ENCODE measurements at places on chromosomes 6 and 20.

DNA sequence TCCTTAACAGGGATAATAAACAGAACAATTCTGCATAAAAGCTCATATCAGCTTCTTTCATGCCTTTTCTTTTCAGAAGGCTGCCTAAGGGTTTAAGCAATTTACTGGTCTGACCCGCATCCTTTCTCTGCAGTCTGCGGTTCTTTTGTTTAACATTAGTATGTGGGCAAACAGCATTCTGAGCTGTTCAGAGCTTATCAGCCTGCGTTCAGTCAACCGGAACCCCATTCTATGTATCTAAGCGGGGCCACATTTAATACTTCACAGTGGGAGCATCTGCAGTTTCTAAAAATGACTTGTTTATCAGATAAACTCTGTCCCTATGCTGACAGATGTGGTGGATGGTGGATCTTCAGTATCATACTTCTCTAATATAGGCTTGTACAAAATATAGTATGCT lies 758.9 kb upstream of the MMS22L start:
- DNase-seq = no peak

DNA sequence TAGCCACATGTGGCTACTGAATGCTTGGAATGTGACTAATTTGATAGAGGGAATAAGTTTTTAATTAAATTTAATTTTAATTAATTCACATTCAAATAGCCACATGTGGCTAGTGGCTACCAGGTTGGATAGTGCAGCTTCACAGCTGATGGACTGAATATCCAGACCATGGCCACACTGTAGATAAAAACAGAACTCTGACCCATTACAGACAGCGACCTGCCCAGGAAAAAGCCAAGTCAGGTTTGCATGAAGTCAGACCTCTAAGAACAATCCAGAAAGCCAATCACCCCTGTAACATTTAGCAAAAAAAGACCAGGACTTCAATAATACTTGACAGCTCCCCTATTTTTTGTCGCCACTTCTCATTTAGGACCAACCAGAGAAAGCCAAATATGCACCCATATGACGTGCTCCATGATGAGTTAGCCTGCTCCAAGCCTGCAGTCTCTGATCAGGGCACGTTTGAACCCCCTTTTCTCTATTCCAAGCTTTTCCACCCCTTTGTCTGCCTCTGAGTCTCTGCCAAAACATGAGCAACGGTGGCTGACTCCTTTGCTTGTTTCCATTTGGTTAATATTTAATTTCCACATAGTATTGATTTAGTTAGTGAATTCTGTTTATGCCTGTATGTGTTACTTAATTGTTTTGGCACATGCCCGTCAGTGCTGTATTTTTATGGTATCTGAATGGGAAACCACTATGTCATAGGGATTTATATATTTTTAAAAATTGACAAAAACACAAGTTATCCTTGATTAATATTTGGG lies 636.3 kb downstream of the UTRN start:
- DNase-seq = no peak

- no peak for DNase-seq
Observed at GRCh38 chr6:47917202-47917601, 135.4 kb downstream of the OPN5 start.

DNA sequence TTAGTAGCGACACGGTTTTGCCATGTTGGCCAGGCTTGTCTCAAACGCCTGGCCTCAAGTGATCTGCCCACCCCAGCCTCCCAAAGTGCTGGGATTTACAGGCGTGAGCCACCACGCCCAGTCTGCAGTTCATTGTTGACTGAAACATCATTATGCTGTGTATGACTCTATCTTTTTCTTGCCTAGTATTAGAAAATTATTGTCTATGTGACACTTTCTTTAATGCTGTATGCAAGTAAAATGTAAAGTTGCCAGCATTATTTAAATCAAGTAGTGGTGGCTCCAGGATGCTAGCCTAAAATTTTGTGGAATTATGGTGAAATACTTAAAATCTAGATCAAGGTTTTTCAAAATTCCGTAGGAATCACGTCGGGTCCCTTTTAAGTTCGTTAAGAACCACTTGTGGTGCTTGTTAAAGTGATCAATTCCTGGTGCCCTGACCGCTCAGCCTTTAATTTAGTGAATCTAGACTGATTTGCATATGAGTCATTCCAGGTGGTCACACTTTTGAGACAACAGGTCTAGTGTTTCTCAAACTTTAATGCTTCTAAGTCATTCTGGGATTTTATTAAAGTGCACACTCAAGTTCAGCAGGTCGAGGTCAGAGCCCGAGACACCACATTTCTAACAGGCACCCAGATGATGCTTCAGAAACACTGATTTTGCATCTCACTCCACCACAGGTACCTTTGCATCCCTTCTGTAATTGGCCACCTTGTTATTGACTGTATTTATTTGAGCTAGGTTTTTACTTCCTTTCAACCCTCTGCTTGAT lies 132.6 kb upstream of the MTHFD1L start:
- DNase-seq = no peak

GRCh38 chr6:107064579-107065065 lies 36.6 kb downstream of the MTRES1 start:
- DNase-seq = no peak

GRCh38 chr6:122393351-122393896 lies 6.0 kb upstream of the HSF2 start:
- DNase-seq = no peak

DNA sequence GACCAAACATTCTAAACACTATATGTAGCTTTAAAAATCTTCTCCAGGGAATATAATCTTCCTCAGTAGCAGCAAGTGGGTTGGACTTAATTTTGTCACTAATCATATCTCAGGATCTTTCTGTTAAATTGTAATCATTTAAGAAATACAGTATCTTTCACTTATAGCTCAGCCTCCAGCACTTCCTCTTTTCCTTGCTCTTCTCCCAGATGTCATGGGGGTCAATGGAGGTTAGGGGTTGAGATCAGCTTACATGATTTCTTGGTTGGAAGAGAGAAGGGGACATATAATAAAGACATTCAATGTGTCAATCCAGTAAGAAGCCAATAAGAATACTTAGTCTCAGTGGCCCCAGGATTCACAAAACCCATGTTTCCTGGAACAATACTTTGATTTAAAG lies 15.7 kb upstream of the REPS1 start:
- no peak for DNase-seq

GRCh38 chr20:5315807-5316187 lies 957 bp downstream of the PROKR2 start:
- DNase-seq = no peak

Measured in activated CD8-positive, alpha-beta memory T cell treated with anti-CD3 and anti-CD28 coated beads, Interleukin-2, amount 50 U/mL, for 4 hours (primary cell).